MCF 10A (cell line): ENCODE measurements at places on chromosomes 1 and 21. TPM values are rescaled to one million over a fixed set of nuclear protein-coding genes. Genes with fewer than 3 reads are reported as not detected.

DNA sequence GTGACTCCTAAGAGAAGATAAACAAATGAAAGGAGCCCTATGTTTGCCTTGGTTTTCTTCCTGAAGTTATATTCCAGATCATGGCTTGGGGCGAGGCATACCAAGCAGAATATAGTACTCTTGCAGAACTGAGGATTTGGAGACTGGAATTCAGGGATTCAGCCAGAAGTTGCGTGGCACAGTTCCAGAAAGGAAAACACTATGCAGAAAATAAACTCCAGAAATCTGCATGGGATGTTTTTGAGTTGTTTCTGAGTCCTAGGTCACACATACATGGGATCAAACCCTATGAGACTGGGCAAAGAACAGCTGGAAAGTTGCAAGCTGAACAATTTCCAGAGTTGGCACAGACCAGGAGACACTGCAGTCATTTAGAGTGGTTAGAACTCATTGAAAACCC is 42.9 kb upstream of the IFFO2 start:
- no peak for DNase-seq

DNA sequence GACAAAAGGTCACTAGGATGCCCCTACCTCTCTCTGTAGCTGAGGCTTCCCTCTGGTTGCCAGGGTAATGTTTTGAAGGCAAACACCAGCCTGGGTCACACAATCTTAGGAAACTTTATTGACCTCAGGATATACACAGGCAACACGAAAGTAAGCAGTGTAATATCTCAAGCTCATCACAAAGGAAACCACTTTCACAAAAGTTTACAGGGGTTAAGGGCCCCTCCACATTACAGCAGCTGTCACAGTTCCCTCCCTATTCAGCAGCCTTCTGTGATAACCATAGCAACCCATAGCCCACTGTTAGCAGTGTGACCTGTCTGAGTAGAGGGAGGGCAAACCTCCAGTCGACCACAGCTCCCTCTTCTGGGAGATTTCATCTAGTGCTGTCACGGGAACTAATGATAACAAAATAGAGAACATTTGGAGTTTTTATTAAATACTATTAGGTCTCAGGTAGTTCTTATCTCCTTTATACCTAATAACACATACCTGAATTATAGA is 149.8 kb downstream of the PTPRC start:
- DNase-seq: no peak

- no peak for DNase-seq
These were observed 39.8 kb upstream of the ZBTB18 start for GRCh38 chr1:244011271-244011670.

GRCh38 chr1:226763905-226764264 is 24.8 kb upstream of the ITPKB start:
- DNase-seq: peak; percentile 97

RNPEP gene
- 147 and 155 TPM in 2 replicates for total RNA-seq

GRCh38 chr1:100604372-100604771 is 66.4 kb downstream of the GPR88 start:
- no peak for DNase-seq

MPL gene
- total RNA-seq: not detected in 2 replicates

KRTAP10-3 gene
- not detected in 2 replicates for total RNA-seq

DNA sequence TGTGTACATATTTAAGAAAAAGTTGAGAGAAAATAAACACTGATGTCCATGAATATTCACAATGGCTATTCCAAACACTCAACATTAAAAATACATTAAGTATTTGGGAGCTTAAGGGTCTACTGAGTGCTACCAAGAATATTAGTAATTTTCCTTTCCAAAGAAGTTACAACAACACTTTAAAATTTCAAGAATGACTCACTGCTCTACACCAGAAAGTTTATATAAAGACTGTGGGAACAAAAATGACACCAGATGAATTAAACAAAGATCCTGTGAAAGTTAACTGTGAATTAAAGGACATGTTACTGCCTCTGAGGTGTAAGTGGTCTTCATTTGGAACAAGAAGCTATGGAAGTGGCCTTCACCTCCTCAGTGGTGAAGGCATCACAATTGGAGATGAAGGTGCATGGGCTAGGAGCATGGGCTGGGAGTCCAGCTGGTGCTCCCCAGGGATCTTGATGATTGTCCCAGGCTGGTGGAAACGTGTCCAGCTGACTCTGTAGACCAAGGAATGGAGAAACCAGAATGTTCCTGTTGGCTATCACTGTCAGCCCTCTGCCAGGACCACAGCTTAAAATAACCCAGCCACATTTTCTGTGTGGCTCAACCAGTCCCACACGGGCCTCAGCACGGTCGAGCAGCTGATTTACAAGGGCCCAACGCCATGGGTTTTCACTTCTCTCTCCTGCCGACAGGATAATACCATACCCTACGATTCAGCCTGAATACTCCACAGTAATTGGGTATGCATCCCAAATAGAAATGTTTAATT is 28.8 kb downstream of the TAF5L start:
- peak; percentile 34 for DNase-seq

S100A1 gene
- 0.74 TPM in 1 of 2 replicates, not detected in the other for total RNA-seq

FCRL2 gene
- total RNA-seq: not detected in 2 replicates

GRCh38 chr1:235784950-235785349 is 81.8 kb downstream of the LYST start:
- no peak for DNase-seq

GRCh38 chr1:16907870-16908758 is 12.3 kb downstream of the RNU1-2 start:
- DNase-seq: no peak

DNA sequence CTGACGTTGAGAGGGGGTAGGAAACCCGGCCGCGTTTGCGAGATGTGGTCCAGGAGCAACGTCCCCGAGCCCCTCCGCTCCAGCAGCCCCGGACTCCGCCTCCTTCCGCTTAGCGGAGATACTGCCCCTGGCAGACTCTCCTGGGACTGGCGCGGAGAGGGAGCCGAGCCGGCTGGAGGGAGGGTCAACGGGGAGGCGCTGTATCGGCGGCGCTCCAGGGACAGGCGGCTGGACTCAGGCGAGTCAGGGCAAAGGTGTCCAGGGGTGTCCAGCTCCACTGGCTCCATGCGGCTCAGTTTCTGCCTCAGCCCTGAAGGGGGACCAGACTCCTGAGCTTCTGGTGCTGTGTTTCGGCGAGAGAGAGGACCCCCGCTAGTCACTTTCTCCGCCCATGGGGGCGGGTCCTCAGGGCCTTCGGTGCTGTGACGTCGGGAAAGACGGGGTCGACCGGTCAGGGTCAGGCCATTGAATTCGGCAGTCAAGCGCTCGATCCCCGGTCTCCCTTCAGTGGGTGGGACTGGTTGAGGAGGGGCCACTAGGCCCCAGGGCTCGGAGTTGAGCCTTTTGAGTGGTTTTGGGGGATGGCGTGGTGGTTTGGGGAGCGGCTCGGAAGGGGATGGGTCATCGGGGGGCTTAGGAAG is 2.8 kb upstream of the LIX1L start:
- DNase-seq: no peak

PIK3CD gene
- total RNA-seq: 6.3 and 7.0 TPM in 2 replicates

PCAT6 gene
- 3.2 and 5.4 TPM in 2 replicates for total RNA-seq
